ENCODE measurements at places on chromosomes 7 and 10.

- DNase-seq, result no peak
Measured at GRCh38 chr10:8975535-8975934, 921.0 kb downstream of the GATA3 start.

DNA sequence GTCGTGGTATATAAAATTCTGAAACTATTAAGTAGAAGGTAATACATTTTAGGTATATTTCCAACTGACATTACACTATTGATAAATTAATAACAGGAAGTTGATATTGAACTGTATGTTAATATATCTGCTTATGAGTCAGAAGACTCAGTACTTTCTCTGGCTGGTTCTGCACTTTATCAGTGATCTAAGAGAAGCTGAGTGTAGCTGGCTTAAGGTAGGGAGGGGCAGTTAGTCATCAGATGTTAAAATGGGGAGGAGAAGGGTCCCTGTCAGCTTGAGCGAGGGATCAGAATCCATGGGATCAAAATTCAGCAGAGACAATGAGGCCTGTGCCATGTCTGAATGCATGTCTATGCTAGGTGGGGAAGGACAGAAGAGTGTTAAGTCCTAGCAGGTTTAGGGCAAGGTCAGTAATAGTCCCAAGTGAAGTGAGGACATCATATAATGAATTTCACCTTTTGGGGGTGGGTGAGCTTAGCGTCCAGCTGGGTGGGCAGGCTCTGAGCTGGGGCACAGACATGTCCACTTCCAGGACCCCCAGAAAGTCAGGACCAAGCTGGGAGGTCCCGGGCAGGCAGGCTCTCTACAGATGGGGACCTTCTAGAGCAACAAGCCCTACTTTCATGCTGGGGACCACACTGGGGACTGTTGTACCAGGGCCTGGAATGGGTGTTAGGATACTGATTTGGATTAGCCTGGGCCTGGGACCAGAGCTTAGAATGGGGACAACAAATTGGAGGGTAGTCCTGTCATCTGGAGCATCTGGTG, 82.9 kb downstream of the WDFY4 start:
- no peak for DNase-seq

DNA sequence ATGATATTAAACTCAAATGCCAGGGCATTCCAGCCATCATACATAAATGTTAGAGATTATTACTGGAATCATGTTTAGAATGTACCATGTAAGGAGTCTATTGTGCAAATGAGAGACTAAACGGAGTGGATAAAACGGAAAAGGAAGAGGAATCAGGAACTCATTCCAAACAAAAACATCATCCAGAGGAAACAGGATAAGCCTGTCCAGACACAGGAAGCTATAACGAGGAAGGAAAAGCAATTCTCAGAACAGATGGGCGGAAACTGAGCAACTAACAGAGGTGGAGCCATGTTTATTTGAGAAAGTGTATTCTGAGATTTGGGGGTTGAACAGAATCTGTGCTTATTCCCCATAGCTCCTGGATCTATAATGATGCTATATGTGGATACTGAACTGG, 52.3 kb upstream of the TRIM24 start:
- no peak for DNase-seq

GRCh38 chr10:78389419-78389818, 355.8 kb downstream of the RPS24 start:
- DNase-seq, result no peak

DNA sequence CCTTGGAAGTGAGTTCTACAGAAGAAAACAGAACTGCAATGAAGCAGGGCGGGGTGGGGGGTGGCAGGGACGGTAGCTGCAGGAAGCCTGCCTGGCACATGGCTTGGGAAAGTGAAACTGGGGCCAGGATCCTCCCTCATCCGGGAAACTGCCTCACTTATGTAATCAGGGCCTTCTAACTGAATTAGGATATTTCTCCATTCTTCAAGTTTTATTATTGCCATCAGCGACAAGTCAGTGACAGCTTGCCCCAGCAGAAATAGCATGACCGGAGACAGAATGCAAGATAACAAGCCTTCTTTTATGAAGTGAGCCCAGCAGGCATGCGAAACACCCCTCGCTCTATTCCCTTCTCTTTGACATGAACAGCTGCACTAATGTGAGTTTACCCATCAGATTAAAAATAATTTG, 77.5 kb upstream of the CACUL1 start:
- DNase-seq, result no peak

DNA sequence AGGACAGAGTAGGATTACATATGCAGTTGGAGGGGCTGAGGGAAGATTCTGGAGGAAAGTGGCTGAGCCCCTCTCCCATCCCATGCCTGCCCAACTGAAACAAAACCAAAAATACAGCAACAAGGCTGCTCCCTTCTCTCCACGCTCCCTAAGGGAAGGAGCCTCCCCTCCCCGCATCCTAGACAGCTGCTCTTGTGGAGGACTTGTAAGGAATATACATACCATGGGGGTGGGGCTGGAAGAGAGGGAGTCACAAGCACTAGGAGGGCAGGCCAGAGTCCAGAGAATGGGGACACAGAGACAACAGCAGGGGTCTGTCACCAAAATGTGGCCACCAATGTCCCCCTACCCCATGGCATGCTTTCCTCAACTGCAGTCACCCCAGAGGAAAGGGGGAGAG, 13.2 kb downstream of the LDB1 start:
- no peak for DNase-seq

- no peak for DNase-seq
Measured at GRCh38 chr10:133339708-133340380, 3.1 kb upstream of the CALY start.

GRCh38 chr10:29392376-29393021, 103.6 kb downstream of the LYZL1 start:
- peak; percentile 1 for DNase-seq

DNA sequence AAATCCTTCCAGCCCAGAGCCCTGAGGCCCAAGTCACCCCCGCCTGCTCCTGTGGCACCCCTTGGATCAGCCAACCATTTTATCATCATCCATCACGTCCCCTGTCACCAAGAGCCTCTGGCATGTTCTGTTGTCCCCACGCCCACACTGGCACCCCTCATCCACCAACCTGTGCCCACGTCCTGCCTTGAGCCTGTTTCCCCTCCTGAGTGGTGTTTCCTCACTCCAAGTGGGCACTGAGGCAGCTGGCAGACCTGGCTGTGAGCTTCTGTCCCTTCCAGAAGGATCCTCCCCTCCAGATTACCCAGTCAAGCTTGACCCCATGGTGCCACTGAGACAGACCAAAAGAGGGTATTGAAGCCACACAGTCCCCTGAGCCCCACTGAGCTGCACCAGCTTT, 71.4 kb upstream of the ANTXRL start:
- no peak for DNase-seq

DNA sequence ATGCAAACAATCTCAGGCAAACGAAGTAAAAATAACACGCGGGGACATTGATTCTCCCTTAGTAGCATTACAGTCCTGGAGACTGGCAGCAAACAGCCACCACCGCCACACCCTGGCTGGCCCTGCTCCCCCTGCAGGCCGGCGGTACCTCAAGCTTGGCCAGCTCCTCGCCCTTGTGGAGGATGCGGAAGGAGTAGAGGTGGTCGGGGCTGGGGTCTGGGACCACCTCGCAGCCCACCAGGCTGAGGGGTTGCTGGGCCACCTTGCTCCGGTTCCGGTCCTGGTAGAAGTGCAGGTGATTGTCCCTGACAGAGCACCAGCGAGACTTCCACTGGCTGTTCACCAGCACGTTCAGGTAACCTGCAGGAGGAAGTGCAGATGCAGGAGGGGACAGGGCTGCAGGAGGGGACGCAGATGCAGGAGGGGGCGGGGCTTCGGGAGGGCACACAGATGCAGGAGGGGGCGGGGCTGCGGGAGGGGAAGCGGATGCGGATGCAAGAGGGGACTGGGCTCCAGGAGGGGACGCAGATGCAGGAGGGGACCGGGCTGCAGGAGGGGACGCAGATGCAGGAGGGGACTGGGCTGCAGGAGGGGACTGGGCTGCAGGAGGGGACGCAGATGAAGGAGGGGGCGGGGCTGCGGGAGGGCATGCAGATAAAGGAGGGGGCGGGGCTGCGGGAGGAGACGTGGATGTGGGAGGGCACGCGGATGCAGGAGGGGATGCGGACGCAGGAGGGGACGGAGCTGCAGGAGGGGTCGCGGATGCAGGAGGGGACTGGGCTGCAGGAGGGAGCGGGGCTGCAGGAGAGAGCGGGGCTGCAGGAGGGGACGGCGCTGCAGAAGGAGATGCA, 65.7 kb downstream of the VWA2 start:
- DNase-seq, result peak; percentile 28

GRCh38 chr10:3455385-3456334, 283.1 kb upstream of the PITRM1 start:
- DNase-seq, result no peak

DNA sequence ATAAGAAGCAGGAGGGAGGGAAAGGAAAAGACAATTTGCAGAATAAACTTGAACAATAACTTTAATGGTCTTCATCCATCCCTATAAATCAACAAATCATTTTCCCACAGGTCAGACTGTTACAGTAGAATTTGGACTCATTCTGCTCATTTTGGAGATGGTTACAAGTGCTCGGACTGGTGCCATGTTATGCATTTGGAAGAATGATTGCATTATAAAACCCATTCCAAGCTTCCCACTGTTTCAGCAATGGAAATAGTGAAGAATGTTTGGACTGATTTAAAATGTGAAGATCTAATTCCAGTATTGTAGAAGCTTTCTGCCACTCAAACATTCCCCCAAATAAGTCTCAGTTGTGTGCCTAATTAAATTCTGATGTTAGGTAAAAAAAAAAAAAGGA, 99.7 kb upstream of the ZEB1 start:
- DNase-seq, result no peak

Measured in activated CD8-positive, alpha-beta memory T cell treated with anti-CD3 and anti-CD28 coated beads for 1 hour (primary cell).